Smooth muscle cell of bladder (primary cell): ENCODE measurements at places on chromosomes 12 and 14. TPM values are rescaled to one million over a fixed set of nuclear protein-coding genes. Genes with fewer than 3 reads are reported as not detected.

The ATL1 gene
- 3.0 and 7.0 TPM in 2 replicates for total RNA-seq

The FANCM gene
- total RNA-seq = 2.7 and 3.1 TPM in 2 replicates

The TAS2R42 gene
- total RNA-seq = not detected in 2 replicates

The KRT79 gene
- not detected in 2 replicates for total RNA-seq

The ARMH4 gene
- total RNA-seq = 1.00 and 4.0 TPM in 2 replicates
